ENCODE measurements at places on chromosomes 4 and X.

- DNase-seq = peak; percentile 4
Measured at GRCh38 chr4:173121076-173121561, 47.5 kb upstream of the GALNT7 start.

- DNase-seq = no peak
Measured at GRCh38 chr4:67680581-67681222, 20.3 kb downstream of the UBA6 start.

DNA sequence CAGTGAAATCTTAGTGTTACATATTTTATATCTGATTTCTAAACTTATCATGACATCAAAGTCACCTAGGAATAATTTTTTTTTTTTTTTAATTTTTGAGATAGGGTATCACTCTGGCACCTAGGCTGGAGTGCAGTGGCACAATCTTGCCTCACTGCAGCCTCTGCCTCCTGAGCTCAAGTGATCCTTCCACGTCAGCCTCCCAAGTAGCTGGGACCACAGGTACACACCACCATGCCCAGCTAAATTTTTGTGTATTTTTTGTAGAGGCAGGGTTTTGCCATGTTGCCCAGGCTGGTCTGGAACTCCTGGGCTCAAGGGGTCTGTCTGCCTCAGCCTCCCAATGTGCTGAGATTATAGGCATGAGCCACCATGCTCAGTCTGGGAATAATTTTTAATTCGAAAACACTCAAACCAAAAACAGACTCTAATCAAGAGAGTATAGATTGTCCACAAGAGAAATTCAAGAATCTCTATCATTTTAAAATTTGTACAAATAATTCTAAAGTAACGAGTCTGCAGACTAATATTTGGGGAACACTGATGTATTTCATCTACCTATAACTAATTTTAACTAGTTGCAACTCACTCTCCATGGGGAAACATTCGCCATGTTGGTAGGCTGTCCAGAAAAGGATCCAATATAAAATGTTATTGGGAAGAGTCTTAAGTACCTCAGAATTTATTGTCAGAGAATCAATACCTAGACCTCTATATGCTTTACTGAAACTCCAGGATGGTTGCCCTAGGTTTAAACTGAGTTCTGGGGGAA, 3.4 kb downstream of the SLC7A11 start:
- DNase-seq = no peak

DNA sequence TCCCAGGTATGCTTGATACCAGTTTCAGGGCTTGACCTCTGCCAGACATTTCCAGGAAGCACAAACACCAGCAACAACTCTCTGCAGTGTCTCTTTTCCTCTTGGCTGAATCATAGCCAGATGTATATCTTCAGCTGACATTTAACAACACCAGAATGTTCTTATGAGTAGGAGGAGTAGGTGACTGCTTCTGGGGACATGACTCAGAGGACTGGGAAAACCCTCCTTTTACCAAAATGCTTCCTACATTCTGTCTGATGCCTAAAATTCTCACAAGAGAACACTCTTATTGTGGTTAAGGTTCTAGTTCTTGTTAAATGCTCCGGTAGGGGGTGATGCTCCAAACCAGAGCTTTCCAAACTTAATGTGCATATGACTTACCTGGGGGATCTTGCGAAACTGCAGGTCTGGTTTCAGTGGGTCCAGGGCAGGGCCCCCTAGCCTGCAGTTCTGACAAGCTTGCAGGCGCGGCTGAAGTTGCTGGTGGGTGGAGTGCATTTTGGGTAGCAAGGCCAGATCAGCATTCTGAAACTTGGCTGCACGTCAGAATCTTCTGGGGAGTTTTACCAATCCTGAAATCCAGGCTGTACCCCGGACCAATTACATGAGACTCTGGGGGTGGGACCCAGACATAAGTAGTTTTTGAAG, 329.3 kb upstream of the RPS6KA3 start:
- no peak for DNase-seq

DNA sequence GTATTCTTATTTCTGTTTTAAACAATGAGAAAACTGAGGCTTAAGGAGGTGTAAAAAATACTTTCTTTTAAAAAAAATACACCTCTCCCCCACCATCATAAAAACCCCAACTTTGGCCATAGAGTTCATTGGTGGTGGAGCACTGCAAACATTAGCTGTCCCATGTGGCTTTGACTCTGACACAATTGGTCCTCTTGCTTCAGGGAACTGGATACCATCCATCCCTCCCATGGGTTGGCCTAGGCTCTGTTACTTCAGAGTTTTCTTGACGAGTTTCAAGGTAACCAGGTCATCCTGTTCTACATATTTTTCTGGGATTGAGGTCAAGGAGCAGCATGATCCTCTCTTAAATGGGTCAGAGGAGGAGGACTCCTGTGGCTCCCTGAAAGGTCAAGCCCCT, 50.5 kb downstream of the TMEM164 start:
- no peak for DNase-seq

GRCh38 chr4:180058691-180059215, 2184.4 kb upstream of the TENM3 start:
- DNase-seq = peak; percentile 35

DNA sequence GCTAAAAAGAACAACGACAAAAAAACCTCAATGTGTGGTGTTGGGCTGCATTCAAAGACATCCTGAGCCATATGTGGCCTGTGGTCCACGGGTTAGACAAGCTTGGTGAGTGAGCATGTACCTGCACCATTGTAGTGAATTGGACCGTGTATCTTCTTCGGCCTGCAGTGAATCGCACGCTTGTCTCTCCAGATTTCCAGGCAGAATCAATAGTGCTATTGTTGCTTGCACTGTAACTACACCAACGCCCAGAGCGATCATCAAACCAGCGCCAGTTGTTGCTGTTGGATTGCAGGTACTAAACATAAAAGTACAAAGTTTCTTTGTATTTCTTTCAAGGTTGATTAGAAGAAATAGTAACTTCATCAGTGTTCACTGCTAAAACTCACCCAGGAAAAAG, 101.6 kb downstream of the HUWE1 start:
- DNase-seq = no peak

DNA sequence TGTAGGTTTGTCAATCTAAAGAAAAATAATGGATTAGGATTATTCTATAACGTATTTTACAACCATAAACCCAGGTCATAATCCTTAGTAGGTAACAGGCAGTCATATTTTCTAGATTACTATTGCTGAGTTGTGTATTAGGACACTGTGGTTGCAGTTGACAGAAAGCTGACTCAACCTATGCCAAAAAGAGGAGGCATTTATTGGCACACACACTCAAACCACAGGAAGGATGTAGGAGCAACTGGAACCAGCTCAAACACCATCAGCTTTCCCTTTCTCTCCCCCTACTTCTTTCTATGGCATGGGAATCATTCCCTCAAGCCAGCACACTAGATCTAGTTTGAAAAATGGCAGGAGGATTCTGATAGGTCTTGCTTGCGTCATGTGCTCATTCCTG, 136.4 kb upstream of the FAM9C start:
- peak; percentile 42 for DNase-seq

DNA sequence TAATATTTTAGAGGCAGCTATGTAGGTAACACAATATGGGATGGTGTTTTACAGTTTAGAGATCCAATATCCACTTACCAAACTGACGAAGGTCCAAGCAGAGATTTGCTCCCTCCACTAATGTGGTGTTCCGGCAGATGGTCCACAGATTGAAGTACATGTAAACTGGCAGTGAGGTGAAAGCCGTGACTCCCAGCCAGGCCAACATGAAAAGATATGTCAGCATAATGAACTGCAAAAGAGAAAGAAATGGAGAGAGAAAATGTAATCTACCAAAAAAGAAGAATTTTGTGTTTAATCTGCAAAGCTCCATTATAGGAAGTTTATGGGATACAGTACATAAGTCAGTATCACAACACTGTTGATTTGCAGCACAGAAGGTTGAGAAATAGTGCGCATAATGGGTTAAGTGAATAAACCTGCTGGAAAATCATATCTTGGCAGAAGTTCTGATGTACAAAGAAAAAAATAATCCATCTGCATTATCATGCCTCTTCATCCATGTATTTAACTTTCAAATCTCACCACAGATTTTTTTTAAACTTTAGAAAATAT, 160.2 kb downstream of the GPM6A start:
- no peak for DNase-seq

DNA sequence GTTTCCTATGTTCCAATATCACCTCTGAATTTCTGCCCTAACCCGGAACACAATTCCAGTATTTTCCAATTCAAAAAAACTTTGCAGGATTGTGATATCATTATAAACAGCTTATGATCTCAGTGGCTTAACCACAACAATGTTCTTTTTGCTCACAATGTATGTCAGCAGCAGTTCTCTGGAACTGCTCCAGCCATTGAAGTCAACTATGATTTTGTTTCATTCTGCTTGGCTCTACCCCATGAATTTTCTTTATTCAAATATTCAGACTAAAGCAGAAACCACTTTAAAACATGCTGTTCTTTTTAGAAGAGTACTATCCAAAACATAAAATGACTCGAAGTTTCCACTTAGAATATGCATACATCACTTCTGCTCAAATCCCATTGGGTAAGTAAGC, 1611.1 kb downstream of the ARAP2 start:
- no peak for DNase-seq

DNA sequence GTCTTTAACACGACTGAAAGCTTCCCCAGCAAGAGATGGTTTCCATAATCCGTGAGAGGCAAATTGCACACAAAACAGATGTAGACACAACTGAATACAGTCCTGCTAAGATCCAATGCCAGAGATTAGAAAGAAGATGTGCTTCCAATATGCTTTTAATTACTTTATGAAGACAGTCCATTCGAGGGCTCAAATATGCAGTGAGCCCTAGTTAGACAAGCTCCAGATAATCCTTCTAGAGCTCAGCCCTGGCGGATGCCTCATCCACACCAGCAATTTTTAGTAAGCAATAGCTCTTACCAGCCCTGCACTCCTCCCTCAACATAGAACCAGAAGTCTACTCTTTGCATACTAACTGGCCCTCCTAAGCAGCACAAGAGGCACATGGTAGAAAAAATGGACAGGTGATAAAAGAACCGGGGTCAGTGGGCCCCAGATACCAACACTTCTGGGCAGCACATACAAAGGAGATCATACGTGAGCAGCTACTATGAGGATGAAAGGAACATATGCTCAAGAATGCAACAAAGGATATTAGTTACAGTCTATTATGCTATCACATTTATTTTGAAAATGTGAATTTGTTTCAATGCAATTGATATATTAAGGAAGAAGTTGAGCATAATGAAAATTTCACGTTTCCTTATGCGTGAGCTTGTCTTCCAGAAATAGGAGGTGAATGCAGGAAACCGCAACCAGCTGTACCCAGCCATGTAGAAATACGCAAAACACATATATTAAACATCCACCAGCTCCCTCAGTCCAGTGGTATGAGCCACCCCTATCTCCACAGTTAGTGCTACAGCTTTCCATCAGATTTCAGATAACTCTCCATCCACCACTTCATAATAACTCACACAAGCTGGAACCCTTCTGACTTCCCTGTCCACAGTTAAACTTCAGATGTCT, 34.3 kb downstream of the GPC4 start:
- DNase-seq = no peak

DNA sequence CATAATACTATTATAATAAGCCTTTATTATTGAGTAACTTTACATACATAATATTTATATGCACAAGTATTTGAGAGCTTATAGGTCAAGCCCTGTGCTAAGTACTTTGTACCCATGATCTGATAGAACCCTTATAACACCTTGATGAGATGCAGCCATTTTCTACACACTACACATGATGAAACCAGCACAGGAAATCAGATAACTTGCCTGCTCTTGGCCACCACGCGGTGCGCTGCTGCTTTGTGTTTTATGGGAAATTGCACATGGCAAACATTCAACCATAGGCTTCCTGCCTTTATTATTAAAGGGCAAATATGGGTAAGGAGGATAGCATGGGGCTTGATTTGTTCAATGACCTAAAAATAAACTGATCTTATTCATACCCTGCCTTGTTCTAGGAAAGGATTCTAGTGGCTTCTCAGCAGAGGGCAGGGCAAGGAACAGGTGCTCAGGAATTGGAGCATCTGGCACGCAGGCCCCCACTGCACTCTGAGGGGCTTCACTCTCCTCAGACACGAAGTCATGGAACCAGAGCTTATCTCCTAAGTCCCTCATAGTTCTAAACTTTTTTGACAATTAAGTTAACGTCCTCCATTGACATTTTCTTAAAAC, 31.6 kb upstream of the NAP1L5 start:
- no peak for DNase-seq

GRCh38 chrX:51461053-51462044, 35.0 kb downstream of the NUDT11 start:
- peak; percentile 25 for DNase-seq

- no peak for DNase-seq
Measured at GRCh38 chr4:60923075-60923474, 277.1 kb upstream of the ADGRL3 start.

GRCh38 chr4:153824501-153824900, 35.6 kb upstream of the SFRP2 start:
- DNase-seq = no peak

- peak; percentile 78 for DNase-seq
Measured at GRCh38 chrX:15269618-15270521, at the start of gene ASB9. TSS of gene ASB9 (minus strand) at chrX:15270083. CDS start at chrX:15269874, 209 bp downstream.

GRCh38 chr4:2482693-2483092, 13.8 kb downstream of the RNF4 start:
- DNase-seq = no peak

DNA sequence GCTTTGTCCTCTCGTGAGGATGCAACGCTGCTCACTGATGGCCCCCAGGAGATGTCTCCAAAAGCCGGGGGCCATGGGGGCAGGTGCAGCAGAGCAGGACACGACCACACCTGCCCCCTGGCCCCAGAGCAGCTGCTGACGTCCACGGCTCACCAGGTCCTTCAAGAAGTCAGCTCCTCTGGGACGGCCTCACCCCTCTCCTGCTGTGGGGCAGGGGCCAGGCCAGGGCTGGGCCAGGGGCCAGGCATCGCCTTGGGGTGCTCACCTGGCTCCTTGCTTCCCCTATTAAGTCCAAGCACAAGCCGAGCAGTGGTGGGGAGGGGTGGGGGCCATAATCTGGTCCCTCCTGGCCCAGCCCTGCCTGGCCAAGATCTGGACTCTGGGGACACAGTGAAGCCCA, 28.6 kb upstream of the MXD4 start:
- no peak for DNase-seq

DNA sequence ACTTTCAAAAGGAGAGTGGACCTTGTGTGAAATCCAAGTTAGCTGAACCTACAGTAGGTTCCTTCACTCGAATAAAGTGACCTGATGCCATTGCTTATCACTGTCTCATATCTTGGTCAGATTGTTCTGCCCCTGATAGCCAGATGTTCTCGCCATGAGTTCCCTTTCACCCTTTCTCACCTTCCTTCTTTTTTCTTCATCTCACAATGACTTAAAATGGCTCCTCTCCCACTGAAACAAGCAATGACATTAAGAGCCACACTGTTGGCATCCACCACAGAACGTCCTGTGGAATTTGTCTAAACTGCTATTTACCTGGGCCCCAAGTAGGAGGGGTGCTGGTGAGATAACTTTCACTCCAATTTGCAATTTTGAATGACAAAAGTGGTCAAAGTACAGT, 227.6 kb upstream of the PPP1R2C start:
- DNase-seq = no peak

GRCh38 chrX:69093960-69094871, 71.0 kb downstream of the PJA1 start:
- peak; percentile 19 for DNase-seq

DNA sequence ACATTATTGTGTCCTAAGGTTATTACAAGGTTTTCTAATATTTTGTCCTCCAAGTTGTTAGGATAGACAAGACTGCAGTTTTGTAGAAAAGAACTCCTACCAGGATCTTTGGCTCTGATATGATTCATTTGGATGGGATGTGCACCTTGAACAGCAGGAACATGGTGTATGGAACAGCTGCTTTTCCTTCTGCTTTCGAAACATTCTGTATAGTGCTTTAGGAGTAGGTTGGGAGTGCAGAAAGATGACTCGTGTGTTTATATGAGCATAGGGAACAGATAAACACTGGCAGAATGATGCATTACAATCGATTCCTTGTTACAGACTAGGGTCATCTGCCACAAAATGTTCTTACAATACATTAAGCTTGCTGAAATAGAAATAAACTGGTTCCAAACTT, 790.1 kb downstream of the DMD start:
- no peak for DNase-seq
